ENCODE measurements at places on chromosomes 16 and 17.

DNA sequence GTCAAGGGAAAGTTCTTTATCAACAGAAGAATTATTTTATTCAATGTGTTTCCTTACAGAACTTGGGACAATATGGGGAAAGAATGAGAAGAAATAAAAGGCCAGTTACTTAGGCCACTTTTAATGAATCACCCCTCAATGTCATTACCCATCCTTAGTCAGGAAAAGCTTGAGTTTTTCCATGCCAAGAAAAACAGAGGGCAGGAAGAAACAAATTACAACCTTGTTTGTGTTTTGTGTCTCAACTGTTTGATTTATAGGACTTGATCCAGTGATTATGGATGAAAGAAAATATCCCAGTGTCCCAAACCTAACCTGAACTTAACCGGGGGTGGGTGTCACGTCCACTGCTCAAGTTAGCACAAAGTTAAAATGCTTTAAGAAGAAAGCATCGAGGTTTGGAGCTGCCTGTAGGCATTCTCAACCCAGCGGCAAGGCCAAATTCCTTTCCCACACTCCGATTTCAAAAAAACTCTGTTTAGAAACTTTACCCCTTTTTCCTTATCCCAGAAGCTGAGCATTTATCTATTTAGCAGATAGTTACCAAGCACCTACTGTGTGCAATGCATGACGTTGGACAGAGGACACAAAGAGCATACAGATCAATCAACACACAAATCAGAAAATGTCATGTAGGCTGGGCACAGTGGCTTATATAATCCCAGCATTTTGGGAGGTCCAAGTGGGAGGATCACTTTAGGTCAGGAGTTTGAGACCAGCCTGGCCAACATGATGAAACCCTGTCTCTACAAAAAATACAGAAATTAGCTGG is 14.0 kb upstream of the CYB5B start:
- DNase-seq = no peak

- DNase-seq = no peak
Measured at GRCh38 chr17:29085223-29085622, 42.3 kb downstream of the PIPOX start.

GRCh38 chr17:43766413-43767052 is 7.9 kb upstream of the SOST start:
- peak; percentile 45 for DNase-seq

DNA sequence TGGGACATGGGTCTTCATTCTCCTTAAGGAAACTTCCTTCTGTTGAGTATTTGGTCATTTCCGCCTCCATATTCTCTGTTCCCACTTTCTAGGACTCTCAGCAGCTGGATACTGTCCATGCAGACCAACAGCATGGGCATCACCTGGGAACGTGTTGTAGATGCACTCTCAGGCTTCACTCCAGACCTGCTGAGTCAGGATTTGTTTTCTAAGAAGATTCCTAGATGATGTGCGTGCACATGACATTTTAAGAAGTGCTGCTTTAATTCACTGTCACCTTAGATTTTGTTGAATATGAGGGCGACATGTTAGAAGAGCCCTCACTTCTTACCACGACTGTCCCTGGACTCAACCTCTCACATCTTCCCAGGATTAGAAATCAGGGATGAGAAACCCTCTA is 10.0 kb upstream of the SDK2 start:
- DNase-seq = no peak

DNA sequence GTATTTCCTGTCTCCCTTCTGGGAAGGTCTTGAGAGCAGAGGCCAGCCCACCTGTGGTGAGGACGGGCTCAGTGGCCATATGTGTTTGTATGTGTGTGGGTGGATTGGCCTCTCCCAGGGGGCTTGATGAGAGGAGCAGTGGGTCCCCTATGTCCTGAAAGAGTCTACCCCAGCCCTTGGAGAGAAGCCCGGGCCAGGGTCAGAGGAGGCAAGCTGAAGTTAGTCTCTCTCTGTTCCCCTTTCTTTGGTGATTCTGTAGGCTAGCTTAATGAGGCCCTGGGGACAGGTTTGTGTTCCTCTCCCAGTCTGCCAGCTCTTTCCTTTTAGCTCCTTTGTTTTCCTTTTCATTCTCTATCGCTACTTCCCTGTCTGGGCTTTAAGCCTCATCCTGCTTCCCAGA is 23.8 kb upstream of the NFATC3 start:
- DNase-seq = no peak

- DNase-seq = no peak
Measured at GRCh38 chr16:86836503-86837129, 258.3 kb downstream of the FOXL1 start.

GRCh38 chr17:78294776-78295175 is 63.3 kb downstream of the TMEM235 start:
- no peak for DNase-seq

DNA sequence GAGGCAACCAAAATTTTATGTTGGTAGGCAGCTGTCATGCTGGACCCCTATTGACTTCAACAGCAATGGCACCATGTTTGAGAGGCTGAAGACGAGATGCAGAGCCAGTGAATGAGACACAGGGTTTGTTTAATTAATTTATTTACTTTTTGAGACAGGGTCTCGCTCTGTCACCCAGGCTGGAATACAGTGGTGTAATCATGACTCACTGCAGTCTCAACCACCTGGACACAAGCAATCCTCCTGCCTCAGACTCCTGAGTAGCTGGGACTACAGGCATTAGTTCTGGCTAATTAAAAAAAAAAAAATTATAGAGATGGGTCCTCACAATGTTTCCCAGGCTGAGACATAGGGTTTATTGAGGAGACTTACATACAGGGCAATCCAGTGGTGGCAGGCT is 36.2 kb upstream of the PPM1D start:
- DNase-seq = no peak

GRCh38 chr17:5715478-5715877 is 131.2 kb upstream of the NLRP1 start:
- DNase-seq = no peak

- no peak for DNase-seq
Measured at GRCh38 chr16:69566981-69567680, 1.4 kb downstream of the NFAT5 start.

DNA sequence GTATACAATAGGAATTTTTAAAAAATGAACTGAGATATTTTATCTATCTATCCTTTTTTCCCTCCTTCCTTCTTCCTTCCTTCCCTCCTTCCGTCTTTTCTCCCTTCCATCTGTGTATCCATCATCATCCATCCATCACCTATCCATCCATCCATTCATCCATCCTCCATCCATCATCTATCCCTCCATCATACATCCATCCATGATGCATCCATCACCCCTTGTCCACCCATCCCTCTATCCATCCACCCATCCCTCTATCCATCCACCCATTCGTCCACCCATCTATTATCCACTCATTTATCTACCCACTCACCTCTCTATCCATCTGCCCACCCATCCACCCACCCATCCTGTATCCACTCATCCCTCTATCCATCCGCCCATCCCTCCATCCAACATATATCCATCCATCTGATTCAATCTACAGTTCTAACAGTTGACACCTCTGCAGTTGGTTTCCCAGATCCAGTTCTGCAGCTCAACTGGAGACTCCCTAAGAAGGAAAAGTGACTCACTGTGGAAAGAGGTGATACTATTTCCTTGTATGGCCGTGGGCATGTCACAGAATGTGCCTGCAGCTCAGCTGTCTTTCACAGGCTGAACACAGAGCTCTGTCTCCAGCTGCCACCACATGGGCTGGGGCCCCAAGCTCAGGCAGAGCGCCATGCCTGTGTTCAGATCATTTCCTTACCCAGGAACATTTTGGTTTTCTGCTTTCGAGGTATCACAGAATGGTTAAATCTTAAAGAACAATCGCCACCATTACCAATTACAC is 130.8 kb downstream of the XYLT1 start:
- no peak for DNase-seq

- no peak for DNase-seq
Measured at GRCh38 chr16:8887952-8888560, 5.9 kb downstream of the LITAFD start.

DNA sequence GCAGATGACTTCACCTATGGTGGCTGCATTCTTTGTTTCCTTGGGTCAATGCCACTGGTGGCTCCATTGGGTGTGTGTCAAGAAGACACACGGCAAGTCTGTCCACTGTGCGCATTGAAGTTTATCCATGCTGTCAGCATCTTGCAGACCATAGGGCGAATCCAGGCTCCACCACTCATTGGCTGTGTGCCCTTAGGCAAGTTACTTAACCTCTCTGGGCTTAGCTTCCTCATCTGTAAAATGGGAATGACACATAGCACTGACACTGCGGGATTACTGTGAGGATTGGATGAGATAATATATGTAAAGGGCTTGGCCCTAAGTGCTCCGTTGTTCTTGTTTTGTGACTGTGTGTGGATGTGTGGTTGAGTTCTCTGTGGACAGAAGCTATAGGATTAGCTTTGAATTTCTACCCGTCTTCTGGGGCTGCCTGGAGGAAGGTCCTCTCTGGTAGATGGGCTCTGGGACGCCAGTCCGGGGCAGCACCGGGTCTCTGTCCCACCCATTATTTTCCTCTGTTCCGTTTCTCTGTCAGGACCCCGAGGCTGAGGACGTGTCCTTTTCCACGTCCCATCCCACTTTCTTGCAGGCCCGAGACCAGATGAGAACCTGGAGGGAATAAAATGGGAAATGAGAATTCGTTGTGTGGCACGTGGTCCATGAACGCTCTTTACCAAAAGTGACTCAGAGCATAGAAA is 178.4 kb downstream of the IRF8 start:
- DNase-seq = no peak

DNA sequence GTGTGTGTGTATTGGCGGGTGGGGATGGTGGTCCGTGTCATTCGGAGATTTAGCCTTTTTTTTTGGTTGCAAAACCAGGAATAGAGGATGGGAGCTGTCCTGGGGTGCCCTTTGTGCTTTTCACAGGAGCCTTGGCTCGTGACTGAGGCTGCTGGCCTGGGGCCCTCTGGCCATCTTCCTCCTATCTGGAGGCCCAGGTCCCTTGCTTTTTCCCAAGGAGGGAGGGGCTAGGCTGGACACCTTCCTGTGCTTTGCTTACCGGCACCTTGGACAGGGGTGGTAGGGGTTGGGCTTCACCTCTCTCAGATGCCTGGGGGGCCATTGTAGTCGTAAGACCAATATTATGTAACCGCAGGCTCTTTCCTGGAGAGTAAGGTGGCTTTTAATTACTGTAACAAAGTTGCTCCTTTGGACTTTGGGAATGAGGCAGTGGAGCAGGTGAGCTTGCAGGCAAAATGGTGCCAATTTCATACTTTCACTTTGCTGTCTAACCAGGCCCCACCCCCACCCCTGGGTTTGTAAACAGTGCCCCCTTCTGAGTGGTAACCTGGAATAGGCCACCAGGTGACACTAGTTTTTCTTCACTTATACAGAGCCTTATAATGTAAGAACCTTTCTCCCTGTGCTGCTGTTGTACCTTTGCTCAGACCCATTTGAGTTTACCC is 1.2 kb downstream of the DYNLL2 start:
- DNase-seq = peak; percentile 71

- DNase-seq = no peak
Measured at GRCh38 chr16:18800775-18801144, 589 bp downstream of the ARL6IP1 start.

DNA sequence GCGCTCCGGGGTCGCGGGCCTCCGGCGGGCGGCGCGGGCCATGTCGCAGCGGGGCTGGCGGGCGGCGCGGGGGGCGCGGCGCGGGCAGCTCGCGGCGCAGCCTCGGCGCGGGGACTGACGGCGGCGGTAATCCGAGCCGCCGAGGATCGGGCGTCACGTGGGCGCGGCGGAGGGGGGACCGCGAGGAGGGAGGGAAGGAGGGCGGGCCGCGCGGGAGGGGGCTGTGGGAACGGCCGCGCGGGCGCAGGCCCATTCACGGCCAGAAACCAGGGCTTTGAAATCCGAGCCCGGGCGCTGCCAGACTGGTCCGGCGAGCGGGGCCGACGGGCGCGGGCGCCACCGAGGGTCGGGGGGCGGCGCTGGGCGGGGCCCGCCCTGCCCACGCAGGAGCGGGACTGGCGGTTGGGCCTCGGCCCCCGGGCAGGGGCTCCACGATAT is at the start of gene MTSS2:
Gene MTSS2, minus strand, starts transcription at position 116 of the 438 bp plus-strand sequence. CDS start 262 bp downstream, outside the sequence.
- peak; percentile 34 for DNase-seq

DNA sequence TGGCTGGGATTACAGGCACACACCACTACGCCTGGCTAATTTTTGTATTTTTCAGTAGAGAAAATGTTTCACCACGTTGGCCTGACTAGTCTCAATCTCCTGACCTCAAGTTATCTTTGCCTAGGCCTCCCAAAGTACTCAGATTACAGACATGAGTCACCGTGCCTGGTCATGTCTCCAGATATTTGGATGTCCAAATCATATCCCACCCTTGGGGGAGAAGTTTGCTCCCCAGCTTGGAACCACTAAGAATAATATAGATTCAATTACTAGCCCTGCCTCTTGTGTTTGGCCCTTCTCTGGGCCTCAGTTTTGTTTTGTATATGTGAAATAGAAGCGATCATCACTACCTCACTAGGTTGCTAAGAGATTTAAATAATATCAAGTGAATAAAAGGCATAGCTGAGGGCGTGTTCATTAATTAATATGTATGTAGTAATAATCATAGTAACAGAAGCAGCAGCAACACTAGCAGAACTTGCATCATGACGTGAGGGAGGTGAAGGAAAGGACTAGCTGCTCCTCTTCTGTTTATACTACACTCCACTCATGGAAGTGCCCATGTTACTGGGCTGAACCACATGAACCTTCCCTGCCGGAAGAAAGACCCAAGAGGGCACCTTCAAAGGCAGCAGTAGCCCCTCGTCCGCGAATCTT is 253.6 kb upstream of the XYLT1 start:
- no peak for DNase-seq

DNA sequence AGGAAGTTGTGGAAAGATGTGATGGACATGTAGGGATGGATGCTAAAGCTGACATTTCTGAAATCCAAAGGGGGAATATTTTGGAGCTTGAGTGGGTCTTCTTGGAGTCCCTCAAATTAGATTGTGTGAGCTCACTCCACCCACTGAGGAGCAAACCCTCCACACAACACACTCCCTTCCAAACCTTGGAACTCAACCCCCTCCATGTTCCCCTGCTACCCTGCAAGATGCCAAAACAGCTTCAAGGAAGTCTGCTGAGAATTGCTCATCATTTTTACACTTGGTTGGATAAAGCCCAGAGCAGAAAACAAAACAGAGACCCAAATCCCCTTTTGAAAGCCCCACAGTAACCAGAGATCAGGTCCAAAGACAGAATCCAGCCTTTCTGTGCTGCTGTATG is 103.3 kb upstream of the ERCC4 start:
- DNase-seq = no peak

DNA sequence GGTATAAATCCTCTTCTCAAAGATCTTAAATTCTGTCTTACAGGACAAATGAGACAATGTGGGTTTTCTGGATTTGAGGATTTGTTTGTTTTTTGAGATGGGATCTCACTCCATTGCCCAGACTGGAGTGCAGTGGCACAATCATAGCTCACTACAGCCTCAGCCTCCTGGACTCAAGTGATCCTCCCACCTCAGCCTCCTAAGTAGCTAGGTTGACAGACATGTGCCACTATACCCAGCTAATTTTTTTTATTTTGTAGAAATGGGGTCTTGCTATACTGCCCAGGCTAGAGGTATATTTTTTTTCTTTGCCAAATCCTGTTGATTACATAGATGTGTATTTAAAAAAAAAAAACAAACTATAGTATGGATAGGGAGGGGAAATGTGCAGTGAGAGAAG is 31.8 kb upstream of the SDR42E2 start:
- no peak for DNase-seq

- no peak for DNase-seq
Measured at GRCh38 chr17:45720386-45720785, 63.7 kb upstream of the CRHR1 start.

GRCh38 chr16:89374393-89374960 is 115.9 kb downstream of the ANKRD11 start:
- no peak for DNase-seq

Data from NCI-H1105 (cell line).